ENCODE measurements at places on chromosomes 1 and 21. TPM values are rescaled to one million over a fixed set of nuclear protein-coding genes. Genes with fewer than 3 reads are reported as not detected.

DNA sequence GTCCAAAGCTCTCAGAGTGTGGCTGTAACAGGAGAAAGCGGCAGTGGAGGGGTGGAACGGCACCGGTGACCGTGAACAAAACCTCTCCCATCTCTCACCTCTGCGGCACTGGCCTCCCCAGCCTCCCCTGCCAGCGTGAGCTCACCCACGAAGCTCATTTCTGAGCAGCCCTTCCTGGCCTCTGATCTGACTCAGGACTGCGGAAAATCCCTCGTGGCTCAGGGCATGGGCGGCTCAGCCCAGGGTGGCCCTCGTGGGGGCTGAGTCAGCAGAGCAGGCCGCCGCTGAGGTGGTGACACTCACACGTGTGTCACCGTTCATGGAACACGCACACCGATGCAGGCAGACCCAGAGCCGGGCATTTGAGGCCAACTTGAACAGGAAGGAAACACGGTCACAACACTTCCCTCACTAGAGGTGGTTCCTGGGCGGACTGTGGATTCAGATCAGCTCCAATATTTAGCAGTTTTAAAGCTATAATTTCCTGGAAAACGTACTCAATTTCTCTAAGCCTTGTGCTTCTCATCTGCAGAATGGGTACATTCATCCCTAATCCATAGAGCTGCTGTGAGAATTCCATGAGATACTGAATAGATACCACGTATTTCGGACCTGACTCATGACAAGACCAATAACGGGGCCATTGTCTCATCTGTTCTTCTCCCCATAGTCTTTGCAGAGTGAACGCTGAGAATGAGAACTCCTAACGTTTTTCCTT lies 115.0 kb upstream of the TMPRSS2 start:
- no peak for DNase-seq

The SPOCD1 gene
- total RNA-seq, result 14.6 TPM

The SPRR4 gene
- total RNA-seq, result not detected

The AK5 gene
- 1.2 TPM for total RNA-seq

The LRRC71 gene
- not detected for total RNA-seq

Measured in PC-9 (cell line).